ENCODE measurements at places on chromosomes 13 and 19.

- DNase-seq = no peak
These were observed 403.6 kb downstream of the SPRY2 start for GRCh38 chr13:79937311-79937710.

DNA sequence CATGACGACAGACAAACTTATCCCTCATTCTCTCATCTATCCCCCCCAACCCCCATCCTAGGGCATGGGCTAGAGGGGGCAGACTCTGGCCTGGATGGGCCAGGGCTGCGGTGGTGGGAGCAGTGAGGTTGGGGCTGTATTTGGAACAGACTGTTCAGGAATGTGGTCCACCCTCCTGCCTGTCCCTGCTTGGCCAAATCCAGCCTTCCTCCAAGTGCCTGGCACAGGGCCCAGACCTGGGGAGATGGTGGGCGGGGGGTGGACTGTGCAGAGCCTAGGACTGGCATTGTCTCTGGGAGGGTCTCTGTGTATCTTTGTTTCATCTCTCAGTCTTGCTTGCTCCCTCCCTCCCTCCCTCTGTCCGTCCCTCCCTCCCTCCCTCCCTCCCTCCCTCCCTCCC lies 14.2 kb downstream of the EGLN2 start:
- no peak for DNase-seq

DNA sequence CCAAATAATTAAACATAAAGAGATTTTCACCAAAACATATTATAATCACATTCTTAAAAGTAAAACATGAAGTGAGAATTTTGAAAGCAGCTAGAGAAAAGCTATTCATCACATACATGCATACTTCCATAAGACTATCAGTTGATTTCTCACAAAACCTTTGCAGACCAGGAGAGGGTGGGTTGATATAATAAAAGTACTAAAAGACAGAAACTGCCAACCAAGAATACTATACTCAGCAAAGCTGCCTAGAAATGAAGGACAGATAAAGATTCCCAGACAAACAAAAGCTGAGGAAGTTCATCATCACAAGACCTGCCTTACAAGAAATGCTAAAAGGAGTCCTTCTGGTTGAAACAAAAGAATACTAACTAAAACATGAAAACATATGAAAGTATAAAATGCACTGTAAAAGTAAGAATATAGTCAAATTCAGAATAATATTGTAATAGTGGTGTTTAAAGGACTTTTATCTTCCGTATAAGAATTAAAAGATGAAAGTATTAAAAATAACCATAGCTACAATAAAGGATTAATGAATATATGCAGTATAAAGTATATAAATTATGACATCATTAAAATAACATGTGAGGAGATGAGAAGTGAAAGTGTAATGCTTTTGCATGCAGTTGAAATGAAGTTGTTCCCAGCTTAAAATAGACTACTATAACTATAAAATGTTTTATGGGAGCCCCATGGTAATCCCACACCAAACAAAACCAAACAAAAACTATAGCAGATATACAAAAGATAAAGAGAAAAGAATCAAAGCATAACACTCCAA lies 76.2 kb downstream of the RXFP2 start:
- no peak for DNase-seq

- no peak for DNase-seq
These were observed 2.6 kb downstream of the VMAC start for GRCh38 chr19:5907241-5907640.

GRCh38 chr13:38686577-38687245 lies at the start of gene FREM2:
Gene FREM2 (plus strand): TSS chr13:38687077. CDS start chr13:38687345, 268 bp downstream.
- no peak for DNase-seq
